ENCODE measurements at places on chromosomes 11 and 22.

- DNase-seq: no peak
Measured at GRCh38 chr22:45265535-45265934, 19.2 kb upstream of the UPK3A start.

GRCh38 chr11:106879029-106879428 is 139.2 kb downstream of the GUCY1A2 start:
- DNase-seq: no peak

GRCh38 chr11:133047771-133048115 is 484.6 kb downstream of the OPCML start:
- DNase-seq: no peak

GRCh38 chr22:45760682-45761081 is 89.0 kb downstream of the ATXN10 start:
- no peak for DNase-seq

- no peak for DNase-seq
Measured at GRCh38 chr22:46500201-46500600, 37.2 kb downstream of the CELSR1 start.

- DNase-seq: no peak
Measured at GRCh38 chr11:45104790-45105084, 41.7 kb upstream of the PRDM11 start.

DNA sequence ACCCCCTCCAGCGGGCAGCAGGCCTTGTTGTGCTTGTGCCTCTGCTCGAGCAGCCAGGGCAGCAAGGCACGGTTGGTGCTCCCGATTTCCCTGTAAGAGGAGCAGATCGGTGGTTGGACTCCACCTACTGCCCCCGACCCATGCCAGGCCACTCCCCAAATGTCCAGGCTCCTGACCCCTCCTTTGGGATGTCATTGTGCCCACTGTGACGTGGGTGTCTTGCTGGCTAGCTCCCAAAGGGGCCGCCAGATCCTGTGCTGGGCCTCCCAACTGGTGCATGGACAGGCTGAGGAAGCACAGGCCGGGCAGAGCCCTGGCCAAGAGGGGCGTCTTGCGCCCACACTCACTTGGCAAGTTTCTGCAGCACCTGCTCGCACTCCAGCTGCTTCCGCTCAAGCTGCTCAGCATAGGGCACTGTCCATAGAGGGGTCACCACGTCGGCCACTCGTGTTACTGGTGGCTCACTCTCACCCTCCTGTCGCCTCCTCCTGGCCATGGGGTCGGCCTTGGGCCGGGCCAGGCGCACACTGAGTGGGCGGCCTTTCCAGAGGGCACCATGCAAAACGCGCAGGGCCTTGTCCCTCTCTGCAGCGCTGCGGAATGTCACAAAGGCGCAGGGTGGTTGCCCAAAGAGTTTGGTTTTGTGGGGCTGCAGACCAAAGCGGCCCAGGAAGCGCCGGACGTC is at the start of gene RANBP1:
Gene RANBP1, plus strand, starts transcription at position 414 of the 685 bp plus-strand sequence. Its CDS starts 81 bp downstream, at position 495.
- DNase-seq: no peak

DNA sequence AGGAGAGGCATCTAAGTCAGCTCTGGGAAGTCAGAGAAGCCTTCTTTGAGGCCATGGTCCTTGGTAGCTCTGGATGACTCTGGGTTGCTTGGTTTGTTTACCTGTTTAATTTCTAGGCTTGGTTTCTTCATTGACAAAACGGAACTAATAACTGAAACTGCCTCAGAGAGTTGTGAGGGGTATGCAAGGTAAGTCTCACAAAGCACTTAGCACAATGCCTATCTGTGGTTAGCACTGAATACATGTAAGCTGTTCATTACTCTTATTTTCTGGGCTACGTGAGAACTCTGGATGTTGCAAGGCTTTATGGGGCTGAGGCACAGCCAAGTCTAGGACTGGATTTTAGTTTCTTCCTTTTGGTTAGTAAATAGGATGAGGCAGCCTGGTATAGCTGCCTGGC is 225.8 kb upstream of the NCAM1 start:
- DNase-seq: no peak

- no peak for DNase-seq
Measured at GRCh38 chr11:10305964-10306918, 1.4 kb downstream of the ADM start.

DNA sequence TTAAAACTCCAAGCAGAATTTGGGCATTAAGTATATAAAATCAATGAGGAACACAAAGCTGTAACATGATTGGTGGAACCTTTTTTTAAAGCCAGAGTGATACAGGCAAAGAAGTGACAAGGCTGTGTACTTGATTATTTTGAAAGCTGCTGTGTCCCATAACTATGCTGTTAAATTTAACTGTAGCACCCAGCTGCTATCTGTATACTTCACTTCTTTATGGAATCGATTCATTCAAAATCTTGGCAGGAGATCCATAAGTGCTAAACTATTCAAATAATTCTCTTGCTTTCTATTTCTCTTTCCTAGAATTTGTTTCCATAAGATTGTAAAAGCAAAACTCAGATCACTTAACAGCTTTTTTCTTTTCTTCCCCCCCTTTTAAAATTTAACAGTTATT is 231.7 kb downstream of the DYNC2H1 start:
- no peak for DNase-seq

- DNase-seq: no peak
Measured at GRCh38 chr11:113222241-113222640, 92.1 kb upstream of the TTC12 start.

- peak; percentile 57 for DNase-seq
Measured at GRCh38 chr11:70176940-70177689, 26.0 kb upstream of the FADD start.

GRCh38 chr11:109815500-109816150 is 277.6 kb upstream of the ZC3H12C start:
- no peak for DNase-seq

- DNase-seq: no peak
Measured at GRCh38 chr11:78386215-78386941, 31.2 kb downstream of the GAB2 start.

GRCh38 chr11:22711071-22711770 is 44.8 kb downstream of the GAS2 start:
- DNase-seq: no peak

GRCh38 chr11:58487170-58487569 is 20.7 kb downstream of the OR5B21 start:
- DNase-seq: no peak

- DNase-seq: no peak
Measured at GRCh38 chr22:22099833-22100812, 117.5 kb upstream of the TOP3B start.

GRCh38 chr11:83464160-83464944 is 178.2 kb upstream of the CCDC90B start:
- DNase-seq: no peak

DNA sequence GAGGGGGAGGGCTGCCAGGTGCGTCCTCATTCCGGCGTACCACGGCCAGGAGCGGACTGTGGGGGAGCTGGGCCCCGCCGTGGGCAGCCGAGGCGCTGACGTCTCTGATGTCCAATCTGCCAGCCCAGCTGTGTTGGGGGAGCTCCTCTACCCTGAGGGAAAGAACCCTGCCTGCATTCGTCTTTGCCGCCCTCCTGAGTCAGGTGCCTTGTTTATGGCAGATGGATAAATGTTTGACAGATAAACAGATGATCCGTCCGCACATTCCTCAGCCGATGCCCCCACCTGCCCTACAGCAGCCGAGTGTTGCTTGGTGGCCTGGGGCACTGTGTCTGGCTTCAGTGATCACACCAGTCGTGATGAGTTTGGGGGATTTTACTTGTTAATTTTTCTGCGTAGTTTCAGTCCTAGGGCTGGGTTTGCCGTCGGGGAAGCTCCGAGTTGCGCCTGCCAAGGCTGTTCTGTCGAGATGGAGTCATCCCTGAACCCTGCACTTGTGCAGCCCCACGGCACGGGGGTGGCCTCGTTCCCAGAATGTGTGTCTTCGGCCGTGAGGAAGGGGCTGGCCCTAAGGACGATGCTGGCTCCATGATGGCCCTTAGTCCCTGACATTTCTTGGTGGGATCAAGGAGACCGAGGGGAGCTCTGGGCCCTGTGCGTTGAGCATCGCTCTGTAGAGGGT is 1083.9 kb downstream of the BRD1 start:
- no peak for DNase-seq

GRCh38 chr11:119417726-119418540 is 5.0 kb downstream of the THY1 start:
- no peak for DNase-seq

DNA sequence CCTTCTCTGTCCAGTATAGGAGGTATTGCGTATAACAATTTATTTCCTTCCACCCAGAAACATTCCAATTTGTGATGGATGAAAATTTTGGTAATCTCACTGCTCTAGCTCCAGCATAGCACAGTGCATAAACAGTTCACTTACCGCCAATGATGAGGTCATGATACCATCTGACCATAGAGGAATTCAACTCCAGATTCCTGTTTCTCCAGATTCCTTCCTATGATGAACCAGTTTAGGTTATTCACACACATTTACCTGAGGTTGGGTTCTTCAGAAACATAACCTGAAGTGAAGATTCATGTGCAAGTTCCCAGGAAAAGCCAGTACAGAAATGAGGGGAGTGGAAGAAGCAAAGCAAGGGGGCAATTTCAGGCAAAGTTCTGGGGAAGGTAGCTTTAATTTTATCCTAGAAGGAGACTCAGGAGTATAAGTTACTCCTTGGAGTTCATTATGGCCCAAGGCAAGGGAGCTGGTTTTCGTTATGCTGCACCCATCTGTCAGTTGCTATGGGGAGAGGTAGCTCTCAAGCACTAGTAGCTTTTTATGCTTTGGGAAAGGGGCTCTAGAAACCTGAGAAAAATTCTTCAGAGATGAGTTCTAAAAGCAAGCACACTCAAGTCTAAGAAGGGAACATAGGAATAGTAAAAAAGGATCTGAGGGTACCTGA is 121.6 kb downstream of the CASP12 start:
- DNase-seq: no peak

DNA sequence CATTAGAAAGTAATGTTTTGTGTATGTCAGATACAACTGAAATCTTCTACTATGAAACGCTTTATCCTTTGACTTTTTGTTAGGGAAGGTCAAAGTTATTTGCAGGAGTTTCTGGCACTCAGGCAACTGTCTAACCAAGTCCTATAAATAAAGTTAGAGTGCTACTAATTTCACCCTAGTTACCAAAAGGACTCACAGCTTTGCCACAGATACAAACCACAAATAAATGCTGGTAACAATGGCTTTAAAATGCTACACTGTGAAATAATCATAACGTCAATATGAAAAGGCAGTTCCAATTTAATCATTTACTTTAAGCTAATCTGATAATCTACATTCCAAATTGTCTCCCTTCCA is 124.3 kb downstream of the RBFOX2 start:
- no peak for DNase-seq

GRCh38 chr22:40703736-40704135 is 24.5 kb downstream of the MCHR1 start:
- DNase-seq: no peak

- DNase-seq: no peak
Measured at GRCh38 chr22:29689206-29689879, 30.5 kb upstream of the CABP7 start.

DNA sequence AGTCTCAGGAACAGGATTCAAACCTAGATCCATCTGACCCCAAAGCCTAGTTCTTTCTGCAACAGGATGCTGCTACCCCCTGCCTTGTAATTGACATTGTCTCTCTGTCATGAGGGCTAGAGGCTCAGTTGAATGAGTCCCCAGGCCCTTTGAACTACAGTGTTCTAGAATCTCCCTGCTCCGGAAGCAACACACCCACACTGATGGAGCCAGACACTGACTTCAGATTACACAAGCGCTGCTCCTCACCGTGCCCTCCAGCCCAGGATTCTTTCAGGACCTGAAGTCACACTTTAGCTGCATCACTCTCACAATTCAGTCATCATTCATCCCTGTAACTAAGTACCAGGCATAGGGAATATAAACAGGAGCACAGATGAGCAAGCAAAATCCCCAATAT is 69.6 kb downstream of the RAB30 start:
- DNase-seq: no peak

GRCh38 chr11:13210424-13210823 is 67.2 kb upstream of the BMAL1 start:
- no peak for DNase-seq

GRCh38 chr11:103465555-103466140 is 356.4 kb downstream of the DYNC2H1 start:
- DNase-seq: no peak

DNA sequence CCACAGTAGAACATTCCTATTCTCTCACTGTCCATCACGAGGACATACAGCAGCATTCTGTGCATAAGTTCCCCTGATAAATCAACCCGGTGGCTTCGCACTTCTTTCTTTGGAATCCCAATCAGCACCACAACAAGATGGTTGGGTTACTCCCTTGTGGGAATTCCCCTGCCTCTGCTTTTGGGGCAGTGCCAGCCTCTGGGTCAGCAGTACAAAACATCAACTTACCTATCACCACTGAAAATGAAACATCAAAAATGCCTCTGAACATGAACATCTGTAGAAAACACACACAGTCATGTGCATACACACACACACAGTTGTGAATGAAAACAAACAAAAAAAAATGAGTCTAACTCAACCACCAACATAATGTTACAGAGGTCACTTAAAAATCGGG is 79.3 kb downstream of the KCNA4 start:
- DNase-seq: no peak

DNA sequence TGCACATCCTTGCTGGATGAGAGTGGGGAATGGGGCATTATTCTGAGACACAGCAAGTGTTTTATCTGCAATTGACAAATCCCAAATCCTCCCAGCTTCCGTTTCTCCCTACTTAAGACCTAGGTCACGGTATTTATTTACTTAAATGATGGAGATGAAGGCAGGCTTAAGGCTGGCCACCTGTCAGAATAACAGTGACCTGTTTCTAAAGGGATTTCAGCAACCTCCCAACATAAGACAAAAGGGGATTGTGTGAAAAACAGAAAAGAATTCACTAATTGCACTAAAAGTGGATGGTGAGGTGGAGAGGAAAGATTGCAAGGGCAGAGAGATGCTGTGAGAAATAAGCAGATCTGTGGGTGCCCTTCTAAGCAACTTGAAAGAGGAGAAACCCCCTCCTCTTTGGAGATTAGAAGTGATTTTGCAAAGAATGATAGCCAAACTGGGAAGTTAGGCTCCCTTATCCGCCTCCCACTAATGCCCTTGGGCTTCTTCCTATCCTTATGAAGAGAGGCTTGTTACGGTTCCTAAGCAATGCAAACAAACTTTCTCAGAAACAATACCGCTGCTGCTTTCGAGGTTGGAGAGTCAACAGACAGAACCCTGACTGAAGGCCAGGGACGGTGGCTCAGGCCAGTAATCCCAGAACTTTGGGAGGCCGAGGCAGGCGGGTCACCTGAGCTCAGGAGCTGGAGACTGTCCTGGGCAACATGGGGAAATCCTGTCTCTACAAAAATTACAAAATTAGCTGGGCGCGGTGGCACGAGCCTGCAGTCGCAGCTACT is 84.3 kb downstream of the ARL14EP start:
- no peak for DNase-seq

GRCh38 chr11:122358292-122358691 is 242.3 kb upstream of the BLID start:
- DNase-seq: no peak

DNA sequence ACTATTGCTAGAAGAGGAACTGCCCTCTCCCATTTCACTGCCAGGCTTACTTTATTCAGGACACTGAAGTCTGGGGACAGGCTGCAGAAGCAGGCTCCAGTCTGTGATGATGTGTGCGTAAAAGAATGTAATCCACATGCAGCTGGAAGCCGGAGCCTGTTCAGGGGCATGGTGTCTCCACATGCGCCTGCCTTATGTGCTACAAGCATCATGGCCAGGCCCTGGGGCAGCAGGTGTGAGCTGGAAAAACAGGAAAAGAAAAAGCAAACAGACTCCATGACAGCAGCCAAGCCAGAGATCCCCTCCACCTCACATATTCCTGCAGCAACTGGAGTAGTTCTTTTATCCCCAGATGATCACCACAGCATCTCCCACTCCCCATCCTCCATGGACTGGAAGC is 33.4 kb downstream of the ARFGAP2 start:
- DNase-seq: no peak
